ENCODE measurements at places on chromosomes 11 and 22.
A peak's percentile ranks its signal among the peaks of the same experiment; 100 is the strongest.

GRCh38 chr11:6418557-6419008 lies 311 bp downstream of the APBB1 start:
- no peak for DNase-seq

DNA sequence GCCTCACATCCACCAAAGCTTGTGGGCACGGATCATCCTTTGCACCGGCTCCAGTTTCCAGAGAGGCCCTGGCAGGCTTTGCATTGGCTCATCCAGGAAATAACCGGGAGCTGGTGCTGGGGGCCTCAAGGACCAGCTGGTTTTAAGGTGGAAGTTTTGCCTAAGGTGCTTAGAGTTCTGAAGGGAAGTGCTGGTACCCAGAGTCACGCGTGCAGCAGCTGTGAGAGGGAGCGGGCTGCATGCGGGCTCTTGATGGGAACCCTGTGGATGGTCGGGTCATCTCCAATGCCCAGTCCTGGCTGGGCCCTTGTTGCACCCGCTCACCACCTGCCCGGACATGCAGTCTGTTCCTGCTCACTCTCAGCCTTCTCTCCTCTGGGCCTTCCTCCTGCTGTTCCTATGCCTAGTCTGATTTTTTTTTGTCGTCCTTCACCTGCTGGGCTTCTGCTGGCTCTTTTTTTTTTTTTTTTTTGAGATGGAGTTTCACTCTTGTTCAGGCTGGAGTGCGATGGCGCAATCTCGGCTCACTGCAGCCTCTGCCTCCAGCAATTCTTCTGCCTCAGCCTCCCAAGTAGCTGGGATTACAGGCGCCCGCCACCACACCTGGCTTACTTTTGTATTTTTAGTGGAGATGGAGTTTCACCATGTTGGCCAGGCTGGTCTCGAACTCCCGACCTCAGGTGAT lies 24.0 kb upstream of the PRR5 start:
- no peak for DNase-seq

DNA sequence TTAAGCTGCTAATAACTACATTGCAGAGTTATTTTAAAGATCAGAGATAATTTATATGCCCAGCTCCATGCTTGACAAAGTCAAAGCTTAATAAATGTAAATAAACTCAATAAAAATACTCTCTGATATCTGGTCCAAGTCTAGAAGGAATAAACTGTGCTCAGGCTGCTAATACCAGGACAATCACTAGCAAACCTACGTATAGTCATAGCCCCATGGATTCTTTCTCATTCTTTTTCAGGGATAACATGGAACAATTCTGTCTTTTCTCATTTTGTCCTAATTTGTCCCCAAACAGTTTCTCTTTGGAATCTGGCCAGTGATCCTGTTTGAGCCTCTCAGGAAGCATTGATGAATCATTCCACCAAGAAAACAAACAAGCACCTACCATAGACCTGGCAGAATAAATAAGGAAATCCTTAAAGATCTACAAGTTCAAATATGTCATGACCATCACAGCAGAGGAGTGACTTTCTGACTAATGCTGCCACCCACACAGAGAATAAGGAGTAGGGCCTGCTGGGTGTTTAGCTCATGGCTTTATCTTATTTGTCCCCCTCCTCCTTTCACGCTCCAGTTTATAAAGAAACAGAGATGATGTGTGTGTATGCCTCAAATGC lies 14.1 kb upstream of the B3GNT6 start:
- no peak for DNase-seq

DNA sequence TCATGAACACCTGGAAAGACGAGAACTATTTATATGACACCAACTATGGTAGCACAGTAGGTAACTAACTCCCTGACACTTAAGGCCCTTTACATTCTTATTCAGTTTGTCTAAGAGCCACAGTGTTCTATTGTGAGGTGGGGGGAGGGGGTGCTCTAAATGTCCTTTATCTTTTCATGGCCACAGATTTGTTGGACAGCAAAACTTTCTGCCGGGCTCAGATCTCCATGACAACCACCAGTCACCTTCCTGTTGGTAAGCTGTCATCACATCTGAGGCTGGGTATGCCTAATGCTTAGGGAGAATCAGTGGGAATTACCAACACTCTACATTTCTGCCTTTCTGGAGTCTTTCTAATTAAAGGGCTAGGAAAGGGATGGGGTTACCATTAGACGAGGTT lies 30.7 kb downstream of the EHF start:
- DNase-seq: no peak

DNA sequence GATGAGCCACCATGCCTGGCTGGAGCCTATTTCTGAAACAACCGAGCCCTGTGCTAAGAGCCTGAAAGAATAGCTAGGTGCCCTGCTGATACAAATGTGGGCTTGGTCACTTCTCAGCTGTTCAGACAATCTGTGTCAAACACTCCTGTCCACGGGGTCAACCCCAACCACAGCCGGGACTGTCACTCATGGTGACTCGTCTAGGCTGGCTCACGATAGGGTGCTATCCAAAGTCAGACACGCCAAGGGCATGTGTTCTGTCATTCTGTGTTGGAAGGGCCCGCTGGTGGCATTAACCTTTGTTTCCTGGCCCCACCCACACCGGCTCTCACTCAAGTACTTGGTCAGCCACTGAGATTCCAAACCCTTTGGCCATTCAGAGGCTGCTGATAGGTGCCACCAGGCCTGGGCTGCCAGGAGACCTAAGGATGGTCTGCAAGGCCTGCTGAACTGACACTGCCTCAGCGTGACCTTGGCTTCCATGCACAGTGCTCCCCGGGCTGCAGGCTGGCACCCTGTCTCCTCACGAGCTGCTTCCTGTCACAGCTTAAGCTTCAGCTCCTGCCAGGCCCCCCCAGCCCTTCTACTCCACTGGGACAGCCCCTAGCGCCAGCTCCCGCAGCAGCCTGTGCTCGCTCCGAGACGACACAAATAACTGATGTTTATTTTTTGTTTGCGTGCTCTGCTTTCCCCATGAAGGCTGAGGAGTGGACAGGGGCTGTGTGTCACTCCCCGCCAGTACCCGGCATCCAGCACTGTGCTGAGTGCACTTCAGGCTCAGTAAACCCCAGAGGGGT lies 14.2 kb upstream of the CDC42BPG start:
- peak; percentile 60 for DNase-seq

GRCh38 chr11:59154610-59155009 lies 12.0 kb downstream of the FAM111A start:
- no peak for DNase-seq

DNA sequence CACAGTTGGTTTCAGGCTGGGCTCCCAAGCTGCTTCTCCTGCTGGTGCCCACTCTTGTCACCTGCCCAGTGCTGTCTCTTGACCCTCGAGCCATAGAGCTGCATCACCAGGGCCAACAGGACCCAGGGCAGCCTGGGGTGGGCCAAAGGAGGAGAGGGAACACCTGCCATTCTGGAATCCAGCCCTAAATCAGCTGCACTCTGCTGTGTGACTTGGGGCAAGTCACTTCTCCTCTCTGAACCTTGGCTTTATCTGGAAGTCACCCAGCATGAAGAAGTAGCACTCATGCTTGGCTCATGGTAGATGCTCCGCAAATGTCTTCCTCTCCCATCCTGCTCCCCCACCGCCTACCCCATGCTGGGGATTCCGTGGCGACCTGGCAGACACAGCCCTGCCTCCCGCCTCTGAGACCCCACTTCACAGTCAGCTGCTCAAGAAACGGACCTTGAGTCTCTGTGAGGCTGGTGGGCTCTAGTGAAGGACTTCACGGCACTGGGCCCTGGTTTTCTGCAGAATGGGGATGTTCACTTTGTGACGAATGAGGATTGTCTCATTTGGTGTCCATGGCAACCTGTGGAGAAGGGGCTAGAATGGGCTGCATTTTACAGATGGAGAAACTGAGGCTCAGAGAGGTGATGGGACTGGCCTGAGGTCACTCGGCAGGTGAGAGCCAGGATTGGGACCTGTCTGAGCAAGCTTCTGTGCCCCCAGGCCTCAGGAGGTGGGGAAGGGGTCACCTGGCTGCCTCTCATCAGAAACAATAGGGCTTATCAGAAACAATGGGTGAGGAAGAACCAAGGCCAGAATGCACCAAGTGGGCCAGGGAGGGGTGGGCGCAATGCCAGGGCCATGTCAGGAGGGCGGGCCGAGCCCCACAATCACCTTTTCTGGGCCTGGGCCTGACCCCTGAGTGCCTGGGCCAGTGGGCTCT lies 12.4 kb downstream of the EMID1 start:
- no peak for DNase-seq

- no peak for DNase-seq
Measured at GRCh38 chr11:100794446-100794845, 107.4 kb downstream of the ARHGAP42 start.

GRCh38 chr22:19593991-19594569 lies 69.9 kb upstream of the CLDN5 start:
- DNase-seq: no peak

- DNase-seq: no peak
Measured at GRCh38 chr11:109507331-109507730, 85.3 kb downstream of the C11orf87 start.

DNA sequence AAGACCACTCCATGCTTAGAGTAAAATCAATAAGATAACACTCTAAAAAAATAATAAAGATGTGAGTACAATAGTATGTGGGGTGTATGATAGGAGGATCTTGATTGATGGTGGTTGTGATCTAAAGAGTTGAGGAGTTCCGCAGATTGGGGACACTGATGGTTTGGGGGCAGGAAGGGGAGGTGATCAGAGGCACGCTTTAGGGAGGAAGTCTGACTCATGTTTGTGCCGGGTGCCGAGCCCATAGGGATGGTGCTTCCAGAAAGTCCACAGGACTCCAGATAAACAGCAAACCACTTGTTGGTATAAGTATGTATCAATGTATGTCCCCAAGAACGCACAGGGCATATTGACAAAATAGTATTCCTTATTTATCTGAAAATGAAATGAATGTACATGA lies 27.5 kb downstream of the LINC01488 start:
- no peak for DNase-seq

DNA sequence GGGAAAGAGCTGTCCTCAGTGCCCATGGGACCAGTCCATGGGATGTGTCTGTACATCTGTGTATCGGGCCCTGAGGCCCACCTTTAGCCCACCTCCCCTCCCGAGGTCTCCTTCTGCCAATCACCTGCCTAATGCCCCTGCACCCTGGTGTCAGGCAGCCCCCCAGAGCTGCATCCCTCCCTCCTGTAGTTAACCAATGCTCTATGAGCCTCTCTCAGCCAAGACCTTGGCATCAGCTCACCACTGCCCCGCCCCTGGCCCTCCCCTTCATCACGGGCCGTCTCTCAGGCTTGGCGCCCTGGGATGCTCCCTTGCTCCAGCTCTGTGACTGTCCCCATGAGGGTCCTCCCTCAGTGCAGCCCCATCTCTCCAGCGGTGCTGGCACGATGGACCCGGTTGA lies 18.5 kb downstream of the MGAT3 start:
- DNase-seq: no peak

DNA sequence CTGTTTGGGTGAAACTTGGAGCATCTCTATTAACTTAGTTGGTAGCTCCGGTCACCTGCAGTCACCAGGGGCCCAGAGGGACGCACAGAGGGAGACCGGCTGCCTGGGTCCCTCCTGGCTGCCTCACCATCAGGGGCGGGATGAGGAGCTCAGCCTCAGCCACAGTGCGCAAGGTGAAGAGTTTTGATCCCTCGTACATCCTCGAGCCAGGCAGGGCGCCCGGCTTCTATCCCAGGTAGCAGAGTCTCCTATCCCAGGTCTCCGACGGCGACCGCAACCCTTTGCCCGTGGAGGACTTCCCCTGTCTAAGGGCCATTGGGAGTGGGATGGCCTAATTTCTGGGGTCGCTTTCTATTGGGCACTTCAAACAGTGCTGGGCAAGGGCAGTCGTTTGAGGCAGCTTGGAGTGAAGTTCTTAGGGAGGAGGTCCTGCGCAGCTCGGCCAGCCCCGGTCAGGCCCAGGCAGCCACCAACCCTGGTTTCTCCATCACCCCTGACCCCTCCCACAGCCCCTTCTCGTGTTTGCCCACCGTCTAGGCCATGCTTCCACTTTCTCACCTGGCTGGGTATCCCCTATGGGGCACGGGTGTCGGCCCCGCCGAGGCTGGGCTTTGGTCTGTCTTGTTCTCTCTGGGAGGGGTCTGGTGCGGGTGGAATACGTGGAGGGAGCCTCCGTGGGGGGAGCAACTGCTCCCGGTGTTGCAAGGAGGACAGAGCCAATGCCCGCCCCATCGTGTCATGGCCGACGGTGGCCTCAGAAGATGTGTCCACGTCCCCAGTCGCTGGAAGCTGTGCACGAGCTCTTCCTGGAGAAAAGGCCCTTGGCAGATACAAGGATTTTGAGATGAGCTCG lies 3.6 kb upstream of the MRGPRG start:
- DNase-seq: peak; percentile 7

- no peak for DNase-seq
Measured at GRCh38 chr22:17924076-17924475, 100.3 kb downstream of the MICAL3 start.
